Myocyte (in vitro differentiated cells): ENCODE measurements at places on chromosomes 1 and 21. TPM values are rescaled to one million over a fixed set of nuclear protein-coding genes. Genes with fewer than 3 reads are reported as not detected.

Gene MAP3K21
- 0.05 TPM in 1 of 2 replicates, not detected in the other for total RNA-seq

Gene EXTL1
- 12.8 and 20.1 TPM in 2 replicates for total RNA-seq

Gene HHIPL2
- not detected in 2 replicates for total RNA-seq

Gene SPATA45
- total RNA-seq = not detected in 2 replicates

Gene RAB4A
- total RNA-seq = 15.7 and 18.7 TPM in 2 replicates

Gene DMBX1
- not detected in 2 replicates for total RNA-seq

Gene RGS13
- 0.62 and 0.68 TPM in 2 replicates for total RNA-seq

Gene PRAMEF7
- total RNA-seq = not detected in 2 replicates

Gene EPHB2
- 4.2 and 9.5 TPM in 2 replicates for total RNA-seq

Gene OR2M4
- total RNA-seq = not detected in 2 replicates

Gene FBLIM1
- 38.8 and 103 TPM in 2 replicates for total RNA-seq

Gene CASQ1
- 9.4 and 12.2 TPM in 2 replicates for total RNA-seq

Gene IVL
- not detected in 2 replicates for total RNA-seq

Gene SDC3
- total RNA-seq = 15.7 and 17.6 TPM in 2 replicates

Gene SPATC1L
- total RNA-seq = 16.1 and 16.8 TPM in 2 replicates

Gene UBR4
- 78.9 and 79.8 TPM in 2 replicates for total RNA-seq

Gene PSMB2
- total RNA-seq = 38.8 and 41.4 TPM in 2 replicates

Gene AMY2A
- not detected in 2 replicates for total RNA-seq

Gene LCE4A
- not detected in 2 replicates for total RNA-seq

Gene C1orf141
- not detected in 2 replicates for total RNA-seq

Gene CAPN8
- 0.47 TPM in 1 of 2 replicates, not detected in the other for total RNA-seq

Gene AMY1B
- total RNA-seq = not detected in 2 replicates

Gene GORAB
- total RNA-seq = 14.0 and 18.8 TPM in 2 replicates

Gene COPA
- total RNA-seq = 119 and 138 TPM in 2 replicates

Gene C1orf87
- total RNA-seq = 0.35 and 0.36 TPM in 2 replicates

Gene NEK2
- total RNA-seq = 0.16 and 0.19 TPM in 2 replicates

Gene SLC45A1
- total RNA-seq = 0.70 and 0.94 TPM in 2 replicates

Gene TRAPPC3
- total RNA-seq = 82.4 and 93.9 TPM in 2 replicates
